ENCODE measurements at places on chromosomes 5 and 9.

DNA sequence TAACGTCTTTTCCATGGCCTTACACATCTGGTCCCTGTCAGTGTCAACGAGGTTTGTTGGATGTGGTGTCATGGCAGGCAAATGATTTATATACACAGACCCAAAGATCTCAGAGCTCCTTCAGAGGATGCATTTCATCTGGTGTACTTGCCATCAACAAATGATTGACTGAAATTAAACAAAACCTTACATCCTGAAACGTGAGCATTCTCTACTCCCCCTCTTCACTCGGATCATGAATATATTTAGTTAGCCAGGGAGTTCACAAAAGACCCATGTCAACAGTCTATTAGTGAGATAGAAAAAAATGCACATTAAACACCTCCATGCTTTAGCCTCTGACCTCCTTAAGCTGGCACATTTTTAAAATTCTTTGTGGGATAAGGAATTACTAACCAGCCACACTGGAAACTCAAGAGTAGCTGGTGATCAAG lies 215.6 kb downstream of the EFNA5 start:
- no peak for DNase-seq

GRCh38 chr9:15755660-15756059 lies 202.8 kb downstream of the CCDC171 start:
- DNase-seq = no peak

GRCh38 chr5:98763001-98763630 lies 10.3 kb upstream of the RGMB start:
- DNase-seq = no peak

DNA sequence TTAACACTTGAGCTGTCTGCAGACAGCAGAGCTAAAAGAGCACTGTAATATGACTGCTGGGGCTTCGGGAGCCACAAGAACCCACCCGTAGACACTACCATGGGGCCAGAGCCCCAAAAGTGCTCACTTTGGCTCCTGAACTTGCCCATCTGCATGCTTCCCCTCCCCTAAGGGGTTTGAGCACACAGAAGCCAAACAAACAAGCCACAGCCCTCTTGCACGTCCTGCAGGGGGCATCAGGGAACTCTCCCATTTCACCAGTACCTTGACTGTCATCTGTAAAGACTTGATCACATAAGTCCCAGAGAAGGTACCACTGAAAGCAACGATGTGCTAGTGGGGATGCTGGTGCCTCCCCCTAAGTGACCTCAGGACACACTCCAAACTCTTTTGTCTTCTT lies 681.8 kb downstream of the SEMA5A start:
- no peak for DNase-seq

- DNase-seq = no peak
Observed at GRCh38 chr5:154997746-154998145, 15.8 kb upstream of the KIF4B start.

GRCh38 chr9:92763721-92764380 lies 782 bp downstream of the BICD2 start:
- no peak for DNase-seq

- DNase-seq = no peak
Observed at GRCh38 chr5:128695791-128696530, 157.9 kb upstream of the FBN2 start.

All from SK-N-MC (cell line).